ENCODE measurements at places on chromosomes 11 and 22.

- DNase-seq = no peak
Observed at GRCh38 chr11:59556917-59557348, 45.6 kb downstream of the OR4D9 start.

DNA sequence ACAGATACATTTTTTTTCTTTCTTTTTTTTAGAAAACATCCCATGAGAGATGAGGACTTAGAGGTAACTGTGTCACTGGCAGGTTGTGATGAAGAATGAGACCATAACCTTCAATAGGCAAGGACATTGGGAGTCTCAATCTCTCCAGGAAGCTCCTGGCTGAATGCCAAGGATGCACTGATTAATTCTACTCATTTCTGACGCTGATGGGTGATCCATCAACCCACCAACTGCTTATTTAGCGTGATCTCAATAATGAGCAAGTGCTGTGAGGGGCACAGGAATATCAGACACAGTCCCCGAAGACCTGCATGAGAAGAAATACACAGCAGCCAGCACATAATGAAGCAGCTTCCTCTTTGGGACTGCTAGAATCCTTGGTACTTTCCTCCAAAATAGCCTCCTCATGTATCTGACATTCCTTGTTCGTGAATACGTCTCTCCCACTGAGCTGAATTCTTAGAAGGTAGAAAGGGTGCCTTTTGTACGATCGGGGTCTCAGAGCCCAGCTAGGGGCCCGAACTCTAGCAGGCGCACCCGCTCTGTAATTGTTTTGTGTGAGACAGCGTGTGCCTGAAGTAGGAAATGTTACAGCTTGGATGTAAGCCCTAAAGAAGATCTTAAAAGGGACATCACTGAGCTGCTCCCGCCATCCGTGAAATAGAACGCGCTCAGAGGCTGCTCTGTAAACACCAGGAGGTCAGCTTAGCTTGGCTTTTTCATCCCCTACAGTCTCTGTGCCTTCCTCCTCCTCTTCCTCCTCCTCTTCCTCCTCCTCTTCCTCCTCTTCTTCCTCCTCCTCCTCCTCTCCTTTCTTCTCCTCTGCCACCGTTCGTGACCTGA lies 7.2 kb downstream of the CLMP start:
- DNase-seq = no peak

- DNase-seq = no peak
Observed at GRCh38 chr11:44963136-44963535, 12.5 kb upstream of the TP53I11 start.

GRCh38 chr22:20615021-20615420 lies 107.6 kb downstream of the MED15 start:
- no peak for DNase-seq

- no peak for DNase-seq
Observed at GRCh38 chr11:122306831-122307391, 190.9 kb upstream of the BLID start.

DNA sequence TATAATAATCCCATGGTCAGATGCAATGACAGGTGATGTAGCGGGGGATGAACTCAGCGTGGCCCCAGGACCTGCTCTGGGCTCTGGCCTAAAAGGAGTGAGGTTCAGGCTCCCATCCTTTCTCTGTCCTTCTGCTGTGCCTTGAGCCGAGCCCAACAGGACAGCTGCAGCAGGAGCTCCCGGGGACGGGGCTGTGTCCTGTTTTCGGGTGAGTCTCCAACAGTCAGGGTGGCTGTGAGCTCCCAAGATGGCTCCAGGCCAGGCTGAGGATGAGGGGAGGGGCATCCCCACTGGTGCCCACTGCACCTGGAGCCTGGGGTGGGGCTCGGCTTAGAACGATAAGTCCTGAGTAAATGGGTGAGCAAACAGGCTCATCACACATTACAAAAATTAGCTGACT lies 1385.0 kb downstream of the BRD1 start:
- DNase-seq = no peak

GRCh38 chr11:112392904-112393303 lies 132.2 kb upstream of the PLET1 start:
- no peak for DNase-seq
